NCI-H146 (cell line): ENCODE measurements at places on chromosomes 7 and 10.

DNA sequence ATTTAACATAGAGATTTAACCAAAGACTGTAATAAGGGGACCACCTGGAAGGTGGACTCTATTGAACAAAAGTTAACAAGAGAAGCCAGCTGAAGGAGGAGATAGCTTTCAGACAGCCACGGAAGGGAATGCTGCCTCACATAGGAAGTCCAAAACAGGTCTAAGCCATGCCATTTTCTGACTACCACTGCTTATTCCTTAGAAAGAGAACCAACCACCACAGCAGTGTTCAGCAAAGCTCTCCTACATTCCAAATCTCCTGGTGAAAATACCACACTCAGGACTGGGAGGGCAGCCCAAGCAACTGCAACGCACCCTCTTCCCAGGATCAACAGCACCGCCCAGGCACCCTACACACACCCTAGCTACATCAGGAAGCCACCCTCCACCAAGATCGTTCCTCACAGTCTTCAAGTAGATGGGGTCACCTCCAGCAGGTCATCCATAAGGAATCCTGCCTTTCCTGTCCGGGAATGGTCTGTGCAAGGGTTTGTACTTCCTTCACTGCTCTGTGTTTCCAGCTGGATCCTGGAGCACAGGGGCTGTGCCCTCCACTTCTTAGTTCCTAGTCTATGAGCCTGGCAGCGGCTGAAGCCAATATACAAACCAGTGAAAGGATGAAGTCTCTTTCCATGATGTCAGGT, 2.5 kb downstream of the KIAA1549 start:
- DNase-seq: peak; percentile 10

DNA sequence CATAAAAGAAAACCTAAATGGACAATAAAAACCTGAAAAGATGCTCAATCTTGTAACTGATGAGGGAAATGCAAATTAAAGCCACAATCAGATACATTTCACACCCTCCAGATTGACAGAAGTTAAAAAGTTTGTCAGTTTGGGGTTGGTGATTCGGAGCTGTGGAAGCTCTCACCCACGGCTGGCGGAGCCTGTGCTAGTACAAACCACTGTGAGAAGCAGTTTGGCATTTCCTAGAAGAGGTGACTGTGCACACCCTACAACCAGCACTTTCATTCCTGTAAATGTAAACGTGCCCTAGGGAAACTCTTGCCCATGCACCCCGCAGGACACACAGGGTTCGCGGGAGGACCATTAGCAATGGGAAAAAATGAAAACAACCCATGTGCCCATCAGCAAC, 114.1 kb downstream of the BMS1 start:
- DNase-seq: no peak

GRCh38 chr7:69448071-69448470, 150.2 kb upstream of the AUTS2 start:
- DNase-seq: no peak

GRCh38 chr7:117592011-117592635, 112.3 kb downstream of the CFTR start:
- DNase-seq: no peak

GRCh38 chr10:30637881-30638467, 8.4 kb upstream of the LYZL2 start:
- DNase-seq: no peak

DNA sequence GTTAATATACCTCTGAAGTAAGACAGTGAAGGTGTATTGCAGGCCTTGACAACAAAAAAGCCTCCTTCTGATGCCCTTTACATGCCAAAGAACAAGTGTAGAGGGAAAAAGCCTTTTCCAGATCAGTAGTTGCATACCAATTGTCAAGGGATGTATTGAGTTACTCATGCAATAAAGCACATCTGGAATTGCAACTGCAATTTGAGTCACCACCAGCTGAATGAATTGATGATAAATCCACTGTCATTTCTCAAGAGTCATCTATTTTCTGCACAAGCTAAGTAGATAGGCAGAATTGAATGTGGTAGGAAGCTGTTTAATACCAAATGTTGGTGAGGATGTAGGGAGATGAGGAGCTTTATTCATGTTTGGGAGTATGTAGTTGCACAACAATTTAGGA, 325.9 kb upstream of the SMIM30 start:
- DNase-seq: no peak

GRCh38 chr7:53422291-53422690, 386.9 kb downstream of the POM121L12 start:
- DNase-seq: no peak

GRCh38 chr7:94452239-94452638, 57.4 kb upstream of the CASD1 start:
- DNase-seq: peak; percentile 85

GRCh38 chr10:112203328-112204076, 19.9 kb upstream of the GPAM start:
- DNase-seq: no peak

DNA sequence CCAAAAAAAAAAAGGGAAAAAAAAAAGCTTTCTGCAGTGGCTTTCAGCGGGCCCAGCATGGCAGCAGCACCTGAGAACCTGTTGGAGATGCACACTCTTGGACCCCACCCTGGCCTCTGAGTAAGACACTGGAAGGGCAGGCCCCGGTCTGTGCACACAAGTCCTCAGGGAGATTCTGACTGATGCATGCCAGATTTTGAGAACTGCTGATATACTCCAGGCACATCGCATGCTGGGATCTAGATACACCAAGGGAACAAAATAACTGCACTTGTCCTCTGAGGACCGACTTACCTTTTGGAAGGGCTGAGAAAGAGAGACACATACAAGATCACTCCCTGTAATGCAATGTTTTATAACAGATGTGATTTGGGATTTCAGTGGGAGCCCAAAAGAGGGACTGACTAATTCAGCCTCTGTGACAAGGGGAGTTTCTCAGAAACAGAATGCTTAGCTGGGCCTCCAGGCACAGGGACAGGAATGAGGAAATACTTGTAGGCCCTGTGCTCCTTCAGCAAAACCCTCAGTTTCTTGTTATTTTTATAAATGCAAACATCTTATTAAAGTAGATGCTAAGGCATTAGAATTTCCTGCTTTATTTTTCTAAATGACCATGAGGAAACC, 8.2 kb downstream of the EGFR start:
- DNase-seq: no peak

GRCh38 chr10:59060852-59061251, 115.6 kb upstream of the PHYHIPL start:
- no peak for DNase-seq

GRCh38 chr7:76133839-76134238, 67.9 kb upstream of the SRRM3 start:
- no peak for DNase-seq

GRCh38 chr10:5530412-5530806, 5.6 kb downstream of the CALML3 start:
- DNase-seq: no peak

GRCh38 chr7:25830215-25830614, 321.8 kb upstream of the NFE2L3 start:
- peak; percentile 31 for DNase-seq

GRCh38 chr10:51001587-51001986, 72.7 kb upstream of the PRKG1 start:
- DNase-seq: peak; percentile 5

- DNase-seq: no peak
Measured at GRCh38 chr7:140262242-140262903, 85.6 kb upstream of the KDM7A start.

DNA sequence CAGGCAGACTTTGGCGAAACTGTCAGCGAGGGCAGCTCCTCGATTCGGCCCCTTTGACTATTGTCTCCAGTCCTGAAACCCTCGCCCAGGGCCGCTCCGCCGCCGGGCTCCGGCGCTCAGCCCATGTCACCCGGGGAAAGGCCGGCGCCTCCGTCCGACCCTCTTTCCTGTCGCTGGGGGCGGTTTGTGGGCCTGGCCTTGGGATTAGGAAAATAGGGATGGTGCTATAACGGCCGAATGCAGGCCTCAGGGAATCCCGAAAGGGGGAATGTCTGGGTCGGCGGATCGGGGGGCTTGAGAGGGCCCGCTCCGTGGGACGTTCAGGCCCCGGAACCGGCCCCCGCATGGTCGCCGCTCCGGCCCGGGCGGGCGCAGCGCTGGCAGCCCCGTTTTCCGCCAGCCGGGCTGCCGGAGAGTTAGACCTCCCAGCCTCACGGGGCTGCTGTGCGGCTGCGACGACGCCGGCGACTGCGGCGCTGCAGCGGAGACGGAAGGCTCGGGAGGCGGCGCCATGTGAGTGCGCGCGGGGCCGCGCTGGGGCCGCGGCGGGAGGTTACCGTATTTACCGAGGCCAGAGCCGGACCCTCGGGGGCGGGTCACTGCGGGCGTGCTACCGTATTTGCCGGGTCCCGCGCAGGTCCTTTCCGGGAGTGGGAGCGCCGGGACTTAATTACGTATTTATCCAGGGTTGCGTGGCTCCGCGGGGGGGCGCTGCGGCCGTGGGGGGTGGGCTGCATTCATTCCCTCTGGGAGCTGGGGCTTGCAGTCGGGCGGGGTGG, 25.9 kb downstream of the ZNF775 start:
- peak; percentile 84 for DNase-seq

DNA sequence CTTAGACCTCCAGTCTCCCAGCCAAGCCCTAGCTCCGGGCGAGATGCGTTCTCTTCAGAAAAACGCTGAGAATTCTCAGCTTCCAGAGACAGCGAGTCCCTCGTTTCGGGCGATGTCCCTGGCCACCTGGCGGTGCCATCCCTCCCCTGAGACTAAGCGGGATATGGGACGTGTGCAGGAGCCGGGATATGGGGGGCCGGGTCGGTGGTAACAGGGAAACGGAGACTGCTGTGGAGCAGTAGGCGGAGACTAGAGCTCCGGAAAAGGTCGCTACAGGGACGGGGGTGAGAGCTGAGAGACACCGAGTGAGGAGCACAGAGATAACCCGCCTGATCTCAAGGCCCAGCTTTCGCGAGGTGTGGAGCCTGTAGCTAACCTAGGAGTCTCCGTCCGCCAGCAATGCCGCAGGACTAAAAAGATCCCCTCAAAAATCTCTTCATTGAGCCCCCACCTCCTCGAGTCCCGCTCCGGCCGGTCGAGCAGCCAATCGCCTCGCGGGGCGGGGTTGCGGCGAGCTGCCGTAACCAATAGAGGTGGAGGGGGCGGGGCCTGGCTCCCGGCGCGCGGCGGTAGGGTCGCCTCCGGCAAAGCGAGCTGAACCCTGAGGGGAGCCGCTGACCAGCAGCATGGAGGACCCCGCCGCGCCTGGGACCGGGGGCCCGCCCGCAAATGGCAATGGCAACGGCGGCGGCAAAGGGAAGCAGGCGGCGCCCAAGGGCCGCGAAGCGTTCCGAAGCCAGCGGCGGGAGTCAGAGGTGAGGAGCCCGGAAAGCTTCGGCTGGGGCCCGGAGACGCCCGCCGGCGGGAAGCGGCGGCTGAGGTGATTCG, at the start of gene STRIP2:
STRIP2 (plus strand) TSS at position 586 of the 828 bp plus-strand sequence; CDS start at position 627, 41 bp downstream.
- peak; percentile 95 for DNase-seq

DNA sequence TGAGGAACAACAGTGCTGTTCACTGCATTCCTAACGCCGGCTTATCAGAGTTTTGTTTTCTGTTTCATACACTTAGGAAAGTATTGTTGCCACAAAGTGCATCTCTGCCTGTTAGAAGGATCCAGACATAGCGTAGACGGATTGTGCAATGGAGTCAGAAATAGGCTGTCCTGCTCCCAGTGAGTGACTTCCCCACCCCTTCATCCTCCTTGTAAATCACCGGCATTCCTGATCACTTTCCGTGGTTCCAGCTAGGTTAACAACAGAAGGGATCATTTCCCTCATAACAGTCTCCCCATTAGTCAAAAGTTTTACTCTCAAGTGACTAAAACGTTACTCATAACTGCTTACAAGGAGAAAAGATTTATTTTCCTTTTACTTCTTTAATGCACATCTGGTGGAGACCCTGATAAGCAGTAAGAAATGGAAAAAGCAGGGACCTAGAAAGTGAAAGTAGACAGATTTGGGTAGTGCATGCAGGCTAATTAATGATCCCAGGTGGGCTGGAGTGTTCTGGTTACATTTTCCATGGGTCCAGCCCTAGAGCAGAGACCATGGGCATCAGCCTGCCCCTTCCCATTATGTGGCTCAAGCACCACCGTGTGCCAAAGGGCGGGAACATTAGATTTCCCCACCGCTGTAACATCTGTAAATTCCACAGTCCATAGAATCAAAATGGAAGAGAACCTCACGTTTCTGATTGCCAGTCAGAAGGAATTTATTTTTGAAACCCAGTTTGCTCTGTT, 395.1 kb upstream of the GALNT17 start:
- DNase-seq: no peak

- DNase-seq: peak; percentile 89
Measured at GRCh38 chr10:42367532-42368230, 270.7 kb downstream of the ZNF33B start.

DNA sequence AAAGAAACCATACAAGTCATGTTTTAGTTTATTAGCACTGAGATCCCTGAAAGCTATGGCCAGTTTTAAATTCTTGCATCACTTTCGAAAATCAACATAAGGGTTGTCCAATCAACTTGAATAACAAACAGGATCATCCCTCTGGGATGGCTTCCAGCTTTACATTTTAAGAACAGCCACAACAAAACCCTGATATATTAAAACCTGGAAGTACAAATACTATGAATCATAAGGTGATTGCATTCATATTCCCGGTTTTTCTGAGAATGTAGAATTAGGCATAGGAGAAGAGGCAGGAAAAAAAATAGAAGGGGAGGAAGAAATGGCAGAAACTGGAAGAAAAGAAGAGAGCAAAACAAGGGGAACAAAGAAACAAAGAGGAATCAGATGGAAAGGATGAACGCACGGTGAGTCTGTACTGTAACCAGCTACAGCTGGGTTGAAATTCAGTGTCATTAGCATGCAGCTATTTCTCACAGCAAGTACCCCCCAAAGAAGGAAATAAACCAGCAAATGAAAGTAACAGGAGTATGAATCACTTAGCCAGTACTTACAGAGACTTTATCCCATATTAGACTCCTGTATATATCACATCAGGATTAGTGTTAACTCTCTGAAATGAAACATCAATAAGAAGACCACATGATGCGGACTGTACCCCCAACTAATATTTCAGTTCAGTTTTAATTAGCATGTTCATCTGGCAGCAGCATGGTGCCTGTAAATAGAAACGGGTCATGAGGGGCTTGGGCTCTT, 301.3 kb downstream of the RNLS start:
- no peak for DNase-seq

GRCh38 chr7:139583826-139584553, 60.5 kb downstream of the CLEC2L start:
- no peak for DNase-seq

GRCh38 chr10:6135039-6135438, 46.2 kb downstream of the RBM17 start:
- DNase-seq: no peak

DNA sequence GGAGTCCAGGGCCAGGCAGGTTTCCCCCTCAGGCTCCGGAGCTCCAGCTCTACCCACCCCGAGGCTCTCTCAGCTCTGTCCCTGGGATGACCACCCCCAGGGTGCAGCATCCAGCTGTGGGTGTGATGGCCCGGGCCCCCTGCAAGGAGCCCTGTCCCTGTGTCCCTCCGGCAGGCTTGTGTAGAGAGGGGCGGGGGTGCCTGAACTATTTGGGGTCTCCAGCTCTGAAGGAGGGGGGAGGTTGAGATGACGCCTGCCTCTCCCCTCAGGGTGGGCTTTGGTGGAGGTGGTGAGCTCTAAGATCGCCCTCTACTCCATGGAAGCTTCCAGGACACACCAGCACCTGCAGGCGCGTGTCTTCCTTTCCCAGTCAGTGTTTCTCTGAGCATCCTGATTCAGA, 39.4 kb downstream of the ADRA2A start:
- no peak for DNase-seq

GRCh38 chr7:133794479-133794878, 332.7 kb upstream of the LRGUK start:
- no peak for DNase-seq
